ENCODE measurements at places on chromosomes 2 and 18.

DNA sequence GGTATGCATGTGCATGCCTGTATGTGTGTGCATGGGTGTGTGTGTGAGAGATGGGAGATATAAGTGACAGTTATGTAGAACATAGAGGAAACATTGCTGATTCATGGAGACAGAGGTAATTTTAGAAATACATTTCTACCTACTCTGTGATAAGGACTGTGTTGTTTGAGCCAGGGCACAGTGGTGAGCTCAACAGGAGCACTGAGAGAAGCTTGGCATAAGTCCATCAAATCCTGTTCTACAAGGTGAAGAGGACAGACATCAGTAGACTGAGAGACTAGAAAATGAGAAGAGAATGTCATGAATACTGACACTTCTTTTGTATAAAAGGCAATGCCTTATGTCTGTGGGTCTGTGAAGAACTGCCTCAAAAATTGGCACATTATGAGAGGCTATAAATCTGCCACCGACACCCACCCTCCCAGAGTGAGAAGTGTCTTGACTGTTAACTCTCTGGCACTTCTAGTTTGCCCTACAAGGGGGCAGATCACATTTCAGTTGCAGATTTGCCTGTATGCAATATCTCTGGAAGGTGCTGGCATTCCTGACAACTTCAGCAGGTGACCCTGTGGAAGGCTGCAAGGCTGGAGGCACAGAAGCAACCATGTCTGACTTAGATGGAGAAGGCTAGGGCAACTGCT is 962.3 kb upstream of the NRXN1 start:
- DNase-seq: no peak

DNA sequence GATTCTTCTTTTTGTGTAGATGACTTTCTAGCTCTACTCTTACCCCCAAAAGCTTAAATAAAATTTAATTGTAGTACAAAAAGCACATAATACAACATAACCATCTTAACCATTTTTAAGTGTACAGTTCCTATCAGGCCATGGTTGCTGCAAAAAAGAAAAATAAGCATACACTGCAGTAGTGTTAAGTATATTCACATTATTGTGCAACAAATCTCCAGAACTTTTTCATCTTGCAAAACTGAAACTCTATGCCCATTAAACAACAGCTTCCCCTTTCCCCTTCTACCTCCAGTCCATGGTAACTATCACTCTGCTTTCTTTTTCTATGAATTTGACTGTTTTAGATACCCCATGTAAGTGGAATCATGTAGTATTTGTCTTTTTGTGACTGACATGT is 18.1 kb downstream of the PPM1B start:
- DNase-seq: no peak

GRCh38 chr2:69572641-69573040 is 70.9 kb downstream of the AAK1 start:
- no peak for DNase-seq

DNA sequence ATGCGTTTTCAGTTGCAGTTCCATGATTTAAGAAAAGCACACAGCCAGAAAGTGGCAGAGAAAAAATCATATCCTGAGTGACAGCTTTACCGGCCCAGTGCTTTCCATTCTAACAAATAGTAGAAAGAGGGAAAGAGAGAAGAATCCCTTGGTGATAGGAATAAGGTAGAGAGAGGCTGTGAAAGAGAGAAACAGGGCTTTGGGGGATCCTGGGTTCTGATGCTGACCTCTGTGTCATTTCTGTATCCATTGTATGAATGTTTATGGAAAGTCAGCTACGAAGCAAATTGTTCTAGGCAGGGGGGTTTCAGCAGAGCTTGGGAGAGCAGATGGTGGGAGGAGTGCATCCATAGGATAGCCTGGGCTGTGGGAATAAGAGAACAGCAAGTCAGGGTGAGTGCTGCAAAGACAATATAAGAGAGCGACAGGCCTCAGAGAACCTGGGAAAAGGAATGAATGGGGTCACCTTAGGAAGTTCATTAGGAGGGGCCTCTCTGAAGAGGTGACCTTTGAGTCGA is 203.4 kb upstream of the TNP1 start:
- DNase-seq: no peak

DNA sequence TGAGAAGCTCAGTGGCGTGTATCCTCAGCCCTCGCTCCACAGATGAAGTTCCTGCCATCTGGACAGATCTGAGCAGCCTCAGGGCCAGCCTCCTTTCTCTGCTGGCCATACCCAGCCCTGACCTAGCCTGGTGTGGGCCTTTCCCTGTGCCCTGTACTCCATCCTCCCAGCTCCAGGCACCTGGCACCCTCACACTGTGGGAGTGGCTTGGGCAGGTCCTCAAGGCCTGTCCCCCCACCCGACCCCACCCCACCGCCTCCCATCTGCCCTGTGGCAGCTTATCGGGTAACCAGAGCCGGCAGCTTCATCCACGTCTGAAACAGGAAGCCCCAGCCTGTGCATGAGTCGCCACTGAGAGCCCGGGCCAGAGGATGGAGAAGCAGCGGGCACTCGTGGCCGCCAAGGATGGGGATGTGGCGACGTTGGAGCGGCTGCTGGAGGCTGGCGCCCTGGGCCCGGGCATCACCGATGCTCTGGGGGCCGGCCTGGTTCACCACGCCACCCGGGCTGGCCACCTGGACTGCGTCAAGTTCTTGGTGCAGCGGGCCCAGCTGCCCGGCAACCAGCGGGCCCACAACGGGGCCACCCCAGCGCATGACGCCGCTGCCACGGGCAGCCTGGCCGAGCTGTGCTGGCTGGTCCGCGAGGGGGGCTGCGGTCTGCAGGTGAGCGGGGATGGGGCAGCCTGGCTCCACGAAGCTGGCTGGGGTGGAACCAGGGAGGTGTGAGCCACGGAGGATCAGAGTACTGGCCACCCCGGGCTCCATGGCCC is at the start of gene ESPNL:
Gene ESPNL (plus strand): TSS at position 292 of the 772 bp plus-strand sequence. CDS start 80 bp downstream, at position 372.
- no peak for DNase-seq

DNA sequence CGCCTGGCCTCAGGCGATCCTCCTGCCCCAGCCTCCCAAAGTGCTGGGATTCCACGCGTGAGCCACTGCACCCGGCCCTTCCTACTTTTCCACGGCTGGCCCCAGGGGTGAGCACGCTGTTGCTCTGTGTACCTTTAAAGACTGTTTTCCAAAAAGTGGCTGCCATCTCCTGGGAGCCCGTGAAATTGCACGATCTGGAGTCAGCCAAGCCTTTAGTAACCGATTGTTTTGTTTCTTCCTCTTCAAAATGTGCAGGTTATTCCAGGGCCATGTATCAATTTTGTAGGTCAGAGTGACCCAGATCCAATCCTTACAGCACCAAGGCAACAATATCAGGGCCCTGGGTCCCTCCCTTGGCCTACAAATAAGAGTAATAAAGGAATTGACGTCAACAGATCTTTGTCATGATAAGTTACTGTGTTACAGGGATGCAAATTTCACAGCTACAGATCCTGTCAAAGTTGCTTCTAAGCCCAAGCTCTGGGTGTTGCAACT is 135.6 kb upstream of the ZNF236 start:
- no peak for DNase-seq

- no peak for DNase-seq
Measured at GRCh38 chr2:214649440-214650205, 159.9 kb downstream of the BARD1 start.

Data from stimulated activated CD4-positive, alpha-beta T cell treated with anti-CD3 and anti-CD28 coated beads, TNF-alpha, amount 100 ng/mL, for 48 hours (primary cell).